ENCODE measurements at places on chromosomes 1 and 21. TPM values are rescaled to one million over a fixed set of nuclear protein-coding genes. Genes with fewer than 3 reads are reported as not detected.

Gene SHCBP1L
- total RNA-seq: not detected

Gene TEDDM1
- not detected for total RNA-seq

Gene C8A
- not detected for total RNA-seq

Gene MRPS6
- 45.8 TPM for total RNA-seq

Gene COL8A2
- 35.9 TPM for total RNA-seq

Gene COL24A1
- total RNA-seq: 0.19 TPM

Gene HES2
- total RNA-seq: not detected

Gene KRTAP19-4
- not detected for total RNA-seq

Gene SPRR2F
- total RNA-seq: 1.9 TPM

Gene IVL
- total RNA-seq: not detected

- DNase-seq: no peak
Measured at GRCh38 chr1:67491280-67491679, 61.1 kb upstream of the SERBP1 start.

DNA sequence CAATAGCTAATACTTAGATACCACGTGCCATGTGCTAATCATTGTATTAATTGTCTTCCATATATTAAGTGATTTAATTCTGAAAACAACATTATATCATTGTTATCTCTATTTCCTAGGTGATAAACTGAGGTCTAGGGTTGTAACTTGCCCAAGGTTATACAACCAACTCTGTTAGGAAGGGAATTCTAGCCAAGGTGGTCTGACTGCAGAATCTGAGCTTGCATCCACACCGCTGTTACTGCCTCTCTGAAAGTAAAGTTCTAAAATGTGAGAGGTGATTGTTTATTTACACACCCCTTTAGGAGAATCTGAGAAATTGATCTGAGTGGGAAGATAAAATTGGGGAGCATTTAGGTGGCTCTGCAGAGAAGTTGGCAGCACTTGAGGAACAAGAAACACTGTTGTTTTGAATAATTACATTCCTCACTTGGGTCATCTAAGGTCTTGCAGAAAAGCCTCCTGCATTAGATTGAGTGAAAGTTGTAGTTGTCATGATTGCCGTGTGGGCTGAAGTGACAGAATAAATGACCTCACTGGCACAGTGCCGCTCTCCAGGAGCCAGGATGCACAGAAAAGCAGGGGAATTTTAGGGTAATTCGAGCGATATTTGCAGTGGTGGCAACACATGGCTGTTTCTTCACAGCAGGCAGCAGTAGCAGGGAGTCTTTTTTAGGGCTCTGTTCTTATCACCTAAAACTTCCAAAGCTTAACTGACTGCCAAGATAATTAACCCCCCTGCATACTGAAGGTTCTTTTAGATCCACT is 121.7 kb downstream of the ADGRL4 start:
- no peak for DNase-seq

GRCh38 chr1:231584117-231584516 is 42.5 kb upstream of the DISC1 start:
- no peak for DNase-seq

DNA sequence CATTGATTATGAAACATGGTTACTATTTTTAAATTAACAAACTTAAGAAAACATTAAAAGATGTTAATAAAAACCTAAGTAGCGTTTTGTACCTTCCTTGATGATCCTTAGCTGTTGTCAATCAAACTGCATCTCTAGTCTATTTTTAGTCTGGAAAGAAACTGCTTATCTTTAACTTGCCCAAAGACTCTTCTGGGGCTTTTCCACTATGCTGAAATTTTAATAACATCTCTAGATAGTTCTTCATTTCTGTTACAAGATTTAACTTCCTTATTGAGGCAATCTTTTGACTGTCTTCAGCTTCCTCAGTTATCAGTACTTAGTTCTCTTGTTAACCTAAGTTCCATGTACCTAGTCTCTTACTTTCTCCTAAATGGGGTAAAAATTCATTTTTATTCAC is 135.9 kb upstream of the HMCN1 start:
- DNase-seq: no peak

GRCh38 chr1:220300442-220301121 is 28.3 kb upstream of the RAB3GAP2 start:
- DNase-seq: peak; percentile 90

DNA sequence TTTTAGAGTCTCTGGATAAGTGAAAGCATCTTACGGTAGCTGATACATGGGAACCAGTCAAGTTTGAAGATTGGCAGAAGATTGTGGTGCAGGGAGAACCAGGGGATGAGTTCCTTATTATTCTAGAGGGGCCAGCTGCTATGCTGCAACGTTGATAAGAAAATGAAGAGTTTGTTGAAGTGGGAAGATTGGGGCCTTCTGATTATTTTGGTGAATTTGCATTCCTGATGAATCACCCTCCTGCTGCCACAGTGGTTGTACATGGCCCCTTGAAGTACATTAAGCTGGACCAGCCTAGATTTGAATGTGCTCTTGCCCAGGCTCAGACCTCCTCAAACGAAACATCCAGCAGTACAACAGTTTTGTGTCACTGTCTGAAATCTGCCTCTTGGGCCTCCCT is 45.9 kb downstream of the BTBD8 start:
- no peak for DNase-seq

DNA sequence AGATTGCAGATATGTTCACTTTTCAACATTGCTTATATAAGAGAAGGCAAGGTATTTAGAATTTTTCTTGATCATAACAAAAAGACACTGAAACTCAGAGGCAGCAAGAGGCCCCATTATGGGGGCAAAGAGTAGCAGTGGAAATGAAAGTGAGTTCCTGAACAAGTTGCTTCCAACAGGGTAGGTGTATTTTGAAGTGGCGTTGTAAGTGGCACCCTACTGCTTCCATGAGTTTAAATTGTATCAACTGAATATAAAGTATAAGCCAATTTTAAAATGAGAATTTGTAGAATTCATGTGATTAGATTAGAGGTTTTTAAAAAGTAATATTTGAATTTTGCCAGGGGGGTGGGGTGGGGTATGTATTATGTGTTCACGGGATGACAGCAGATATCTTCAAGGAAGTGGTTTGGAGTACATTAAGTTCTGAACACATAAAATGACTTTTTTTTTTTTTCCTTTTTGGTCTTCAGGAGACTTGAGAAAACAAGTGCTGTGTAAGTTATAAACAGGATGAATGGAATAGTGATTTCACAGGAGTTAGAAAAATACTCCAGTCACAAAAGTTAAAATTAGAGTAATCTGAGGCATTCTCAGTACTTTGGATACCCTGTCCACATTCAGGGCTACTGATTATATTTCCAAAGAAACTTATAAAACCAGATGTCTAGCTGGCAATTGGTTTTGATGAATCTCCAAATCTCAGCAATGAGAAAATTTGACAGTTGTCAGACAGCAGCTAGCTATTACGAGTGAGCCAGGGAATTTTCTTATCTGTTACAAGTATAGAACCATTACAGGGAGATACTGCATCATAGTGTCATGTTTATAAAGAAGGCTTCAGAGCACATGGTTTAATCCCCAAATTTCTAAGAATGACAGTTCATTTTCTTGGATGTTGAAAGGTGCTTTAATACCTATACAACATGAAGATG is 182.0 kb downstream of the ST6GALNAC3 start:
- DNase-seq: no peak

GRCh38 chr1:27393641-27394281 is 1.3 kb downstream of the GPR3 start:
- no peak for DNase-seq

GRCh38 chr1:179190861-179191260 is 38.6 kb downstream of the ABL2 start:
- no peak for DNase-seq

GRCh38 chr1:178928976-178929375 is 58.1 kb upstream of the ANGPTL1 start:
- DNase-seq: no peak

DNA sequence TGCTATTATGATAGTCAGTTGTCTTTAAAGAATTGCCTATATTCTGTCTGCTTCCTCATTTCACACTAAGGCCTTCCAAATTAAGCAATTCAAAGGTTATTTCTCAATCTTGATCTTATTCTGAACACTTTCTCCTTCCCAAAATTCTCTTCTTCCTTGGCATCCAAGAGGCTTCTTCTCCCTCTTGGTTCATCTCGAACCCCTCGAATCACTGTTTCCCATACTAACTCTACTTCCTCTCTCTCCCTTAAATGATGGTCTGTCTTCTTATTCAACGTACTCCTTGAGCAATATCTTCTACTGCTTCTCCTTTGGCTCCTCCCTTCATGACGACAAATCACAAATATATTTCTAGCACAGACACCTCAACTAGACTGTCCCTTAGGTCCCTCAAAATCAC is 4.5 kb downstream of the COPA start:
- no peak for DNase-seq

- peak; percentile 43 for DNase-seq
Measured at GRCh38 chr1:15308621-15309027, 61.6 kb downstream of the FHAD1 start.

- DNase-seq: no peak
Measured at GRCh38 chr1:237748171-237748960, 142.4 kb downstream of the ZP4 start.

DNA sequence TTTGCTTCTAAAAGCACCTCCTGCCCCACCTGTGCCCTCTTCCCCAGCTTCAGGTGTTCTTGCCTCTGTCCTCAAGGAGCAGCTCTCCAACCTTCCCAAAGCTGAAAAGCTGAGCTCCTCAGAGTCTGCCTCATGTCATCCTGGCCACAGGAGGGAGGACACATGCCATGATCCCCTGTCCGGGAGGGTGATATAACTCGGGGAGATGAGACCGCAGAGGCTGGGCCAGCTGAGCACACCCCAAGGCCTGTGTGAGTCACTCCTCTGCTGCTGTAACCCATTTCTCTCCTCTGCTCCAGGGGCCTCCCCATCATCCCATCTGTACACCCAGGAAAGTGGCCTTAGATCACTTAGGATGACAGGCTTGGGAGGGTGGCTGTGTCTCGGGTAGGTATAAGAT is 49.8 kb downstream of the EPHB2 start:
- DNase-seq: no peak

GRCh38 chr1:97050506-97050905 is 328.9 kb downstream of the PTBP2 start:
- DNase-seq: no peak

- no peak for DNase-seq
Measured at GRCh38 chr1:214120191-214120590, 132.4 kb downstream of the PROX1 start.

- DNase-seq: no peak
Measured at GRCh38 chr1:90505806-90506205, 211.3 kb downstream of the BARHL2 start.

GRCh38 chr1:203306965-203307541 is 1.7 kb downstream of the BTG2 start:
- no peak for DNase-seq

GRCh38 chr1:24935615-24936484 is 5.8 kb upstream of the RUNX3 start:
- DNase-seq: no peak

DNA sequence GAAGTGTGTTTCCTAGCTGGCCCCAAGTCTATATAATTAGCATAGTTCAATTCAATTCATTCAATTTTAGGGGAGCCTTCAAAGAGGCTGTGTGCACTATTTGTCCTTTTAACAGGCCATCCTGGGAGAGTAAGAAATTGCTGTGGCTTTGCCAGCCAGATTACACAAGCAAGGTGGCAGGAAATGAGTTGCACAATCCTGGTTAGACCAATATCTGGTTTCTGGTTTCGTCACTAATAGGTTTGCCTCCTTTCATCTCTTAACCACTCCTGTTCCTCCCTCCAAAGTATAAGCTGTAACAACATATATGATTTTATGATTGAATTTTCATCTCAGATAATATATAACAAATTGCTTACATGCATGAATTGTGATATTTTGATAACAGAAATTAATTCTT is 84.1 kb upstream of the NEGR1 start:
- DNase-seq: no peak

DNA sequence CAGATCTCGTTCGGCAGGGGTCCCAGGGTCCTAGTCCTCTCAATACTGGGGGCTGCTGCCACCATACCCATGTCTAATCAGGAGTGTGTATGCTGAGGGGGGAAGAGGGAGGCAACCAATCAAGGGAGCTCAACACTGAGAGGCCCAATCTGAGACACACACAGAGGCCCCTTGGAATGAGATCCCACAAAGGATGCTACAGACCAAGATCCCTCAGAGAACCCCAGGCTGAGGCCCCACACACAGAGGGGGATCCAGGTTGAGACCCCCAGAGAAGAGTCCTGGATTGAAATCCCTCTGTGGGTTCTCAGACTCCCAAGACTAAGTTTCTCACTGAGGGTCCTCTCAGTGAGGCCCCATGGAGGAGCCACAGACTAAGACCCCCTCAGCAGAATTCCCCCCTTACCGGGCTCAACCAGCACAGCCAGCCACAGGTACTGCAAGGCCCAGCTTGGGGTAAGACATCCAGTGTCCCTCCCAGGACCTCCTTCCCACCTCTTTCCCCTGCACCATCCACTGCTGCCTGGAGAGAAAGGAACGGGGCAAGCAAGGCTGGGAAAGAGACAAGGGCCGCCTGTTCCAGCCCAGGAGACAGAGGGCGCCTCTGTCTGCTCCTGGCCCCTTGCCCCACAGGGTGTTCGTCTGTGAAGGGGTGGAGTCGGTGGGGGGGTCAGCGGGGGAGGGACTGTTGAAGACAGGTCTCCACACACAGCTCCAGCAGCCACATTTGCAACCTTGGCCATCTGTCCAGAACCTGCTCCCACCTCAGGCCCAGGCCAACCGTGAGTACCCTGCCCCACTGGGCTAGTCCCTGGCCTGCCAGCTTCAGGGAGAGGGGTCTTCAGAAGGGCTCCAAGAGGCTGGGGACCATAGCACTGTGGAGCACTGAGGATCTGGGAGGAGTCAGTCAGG is at the start of gene S100A1:
Gene S100A1, plus strand, starts transcription at position 720 of the 912 bp plus-strand sequence. CDS start 2,088 bp downstream, outside the sequence.
- DNase-seq: no peak

DNA sequence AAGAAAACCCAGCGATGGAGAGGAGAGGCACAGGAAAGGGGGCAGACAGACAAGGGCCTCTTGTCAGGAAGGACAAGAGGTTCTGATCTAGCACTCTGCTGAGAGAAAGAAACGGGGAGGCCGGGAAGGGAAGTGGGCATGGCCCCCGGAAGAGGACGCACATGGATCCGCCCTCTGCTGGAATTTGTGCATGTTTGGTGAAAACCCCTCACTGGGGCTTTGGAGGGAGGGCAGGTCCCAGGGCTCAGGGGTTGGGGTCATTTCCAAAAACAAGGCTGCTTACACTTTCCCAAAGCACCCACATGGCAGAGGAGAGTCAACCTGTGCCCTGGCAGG is 32.4 kb upstream of the ECE1 start:
- no peak for DNase-seq

DNA sequence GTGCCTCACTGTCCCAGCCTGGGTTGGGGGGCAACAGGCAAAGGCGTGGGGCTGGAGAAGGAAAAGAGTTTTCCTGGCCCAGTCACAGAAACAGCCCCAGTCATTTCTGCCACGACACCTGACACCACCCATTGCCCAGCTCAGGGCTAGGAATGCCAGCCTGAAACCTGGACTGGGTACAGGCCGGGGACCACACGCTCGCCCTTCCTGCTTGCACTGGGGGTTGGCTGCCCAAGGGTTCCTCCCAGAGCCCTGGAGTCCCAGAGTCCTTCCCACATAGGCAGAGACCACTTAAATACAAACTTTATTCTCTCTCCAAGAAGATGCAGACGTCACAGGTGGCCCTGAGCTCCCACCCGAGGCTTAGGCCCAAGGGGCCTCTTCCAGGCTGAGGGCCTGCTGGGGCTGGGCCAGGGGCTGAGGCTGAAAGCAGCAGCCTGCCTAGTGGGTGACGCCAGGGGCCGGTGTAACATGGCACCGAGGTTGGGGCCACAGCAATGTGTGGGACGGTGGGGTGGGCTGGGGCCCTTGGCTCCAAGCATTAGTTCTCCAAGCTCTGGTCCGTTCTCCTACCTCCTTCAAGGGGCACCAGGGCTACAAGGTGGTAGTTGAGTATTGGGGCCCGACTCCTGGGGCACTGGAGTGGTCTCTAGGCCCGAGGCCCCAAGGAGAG is 1.6 kb downstream of the TMEM52 start:
- peak; percentile 78 for DNase-seq
